Activated CD8-positive, alpha-beta memory T cell treated with anti-CD3 and anti-CD28 coated beads for 24 hours (primary cell): ENCODE measurements at places on chromosomes 2 and 18.

DNA sequence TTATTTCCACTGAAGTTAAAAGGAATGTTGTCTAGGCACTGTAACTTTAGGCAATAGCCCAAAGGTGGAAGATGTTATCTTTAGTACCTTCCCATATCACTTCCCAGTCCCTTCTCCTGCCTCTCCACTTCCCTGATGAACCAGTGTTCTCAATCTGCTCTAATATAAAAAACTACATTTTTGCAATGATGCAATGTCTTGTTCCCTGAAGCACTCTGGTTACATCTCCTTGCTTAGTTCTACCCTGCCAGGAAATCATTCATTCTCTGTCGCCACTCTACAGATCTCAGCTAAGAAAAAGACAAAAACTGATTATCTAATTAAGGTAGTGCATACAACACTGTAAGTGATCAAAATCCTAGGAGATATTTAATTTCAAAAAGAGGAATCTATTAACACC is 71.3 kb downstream of the BAZ2B start:
- no peak for DNase-seq

DNA sequence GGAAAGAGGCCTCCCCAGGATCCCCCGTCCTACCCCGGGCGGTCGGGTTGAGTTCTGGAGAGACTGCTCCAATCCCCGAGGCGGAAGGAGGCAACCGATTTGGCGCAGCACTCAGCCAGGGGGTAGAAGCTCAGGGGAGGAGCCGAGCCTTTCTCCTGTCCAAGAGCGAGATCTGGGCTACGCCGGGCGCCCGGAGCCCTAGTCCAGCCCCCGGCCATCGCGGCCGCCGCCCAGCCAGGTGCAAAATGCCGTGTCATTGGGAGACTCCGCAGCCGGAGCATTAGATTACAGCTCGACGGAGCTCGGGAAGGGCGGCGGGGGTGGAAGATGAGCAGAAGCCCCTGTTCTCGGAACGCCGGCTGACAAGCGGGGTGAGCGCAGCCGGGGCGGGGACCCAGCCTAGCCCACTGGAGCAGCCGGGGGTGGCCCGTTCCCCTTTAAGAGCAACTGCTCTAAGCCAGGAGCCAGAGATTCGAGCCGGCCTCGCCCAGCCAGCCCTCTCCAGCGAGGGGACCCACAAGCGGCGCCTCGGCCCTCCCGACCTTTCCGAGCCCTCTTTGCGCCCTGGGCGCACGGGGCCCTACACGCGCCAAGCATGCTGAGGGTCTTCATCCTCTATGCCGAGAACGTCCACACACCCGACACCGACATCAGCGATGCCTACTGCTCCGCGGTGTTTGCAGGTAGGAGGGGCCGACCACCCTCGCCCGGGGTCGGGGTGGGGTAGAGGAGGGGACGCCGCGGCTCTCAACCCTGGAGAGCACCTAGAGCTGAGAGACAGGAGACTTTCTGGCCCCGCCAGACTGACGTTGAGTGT is at the start of gene DYSF:
TSS of gene DYSF (plus strand) at position 158 of the 817 bp plus-strand sequence.
- DNase-seq: no peak

- DNase-seq: no peak
These were observed 269.0 kb upstream of the COL3A1 start for GRCh38 chr2:188705191-188705590.

GRCh38 chr18:37586656-37587225 is 21.1 kb upstream of the CELF4 start:
- no peak for DNase-seq

GRCh38 chr2:196601430-196602306 is 37.8 kb upstream of the CCDC150 start:
- DNase-seq: no peak

- DNase-seq: no peak
These were observed 127.8 kb downstream of the TPO start for GRCh38 chr2:1541040-1541439.

GRCh38 chr18:51135364-51135763 is 62.1 kb downstream of the MEX3C start:
- DNase-seq: no peak

DNA sequence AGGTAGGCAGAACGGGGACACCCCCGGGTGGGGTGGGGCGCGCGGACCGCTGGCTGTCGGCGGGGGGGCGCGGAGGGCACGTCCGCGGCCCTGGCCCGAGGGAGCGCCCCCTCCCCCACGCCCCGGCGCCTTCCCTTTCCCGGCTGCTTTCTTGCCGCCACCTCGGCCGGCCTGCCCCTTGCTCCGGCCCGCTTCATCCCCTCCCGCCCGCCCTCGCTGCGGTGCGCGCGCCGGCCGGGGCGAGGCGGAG is 443 bp downstream of the VAPA start:
- no peak for DNase-seq

DNA sequence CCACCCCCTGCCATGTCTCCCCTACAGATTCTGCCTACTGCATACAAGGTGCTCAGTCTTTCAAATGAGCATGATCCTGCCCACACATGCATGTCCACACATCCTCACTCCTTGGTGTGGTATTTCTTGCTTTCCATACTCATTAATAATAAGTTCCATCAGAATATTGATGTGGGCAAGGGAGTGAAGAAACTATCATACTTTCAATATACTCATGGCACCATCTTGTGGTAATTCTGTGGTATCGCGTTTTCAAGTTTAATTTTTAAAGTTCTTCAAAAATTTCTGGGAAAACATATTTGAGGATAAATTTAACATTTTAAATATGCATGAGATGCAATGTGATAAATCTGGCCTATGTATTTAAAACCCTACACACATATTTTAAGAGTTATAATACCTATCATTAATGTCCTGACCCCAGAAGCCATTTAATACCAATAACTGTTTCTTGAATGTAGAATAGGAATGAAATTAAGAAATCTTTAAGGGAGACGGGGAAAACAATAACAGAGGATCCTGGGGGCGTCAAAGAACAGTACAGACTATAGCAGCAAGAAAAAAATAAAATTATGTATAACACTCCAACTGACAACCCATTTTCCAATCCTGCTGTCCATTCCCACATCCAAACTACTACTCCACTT is 110.1 kb downstream of the ZNF385B start:
- no peak for DNase-seq

- DNase-seq: no peak
These were observed 29.9 kb downstream of the MTERF4 start for GRCh38 chr2:241072151-241072550.

DNA sequence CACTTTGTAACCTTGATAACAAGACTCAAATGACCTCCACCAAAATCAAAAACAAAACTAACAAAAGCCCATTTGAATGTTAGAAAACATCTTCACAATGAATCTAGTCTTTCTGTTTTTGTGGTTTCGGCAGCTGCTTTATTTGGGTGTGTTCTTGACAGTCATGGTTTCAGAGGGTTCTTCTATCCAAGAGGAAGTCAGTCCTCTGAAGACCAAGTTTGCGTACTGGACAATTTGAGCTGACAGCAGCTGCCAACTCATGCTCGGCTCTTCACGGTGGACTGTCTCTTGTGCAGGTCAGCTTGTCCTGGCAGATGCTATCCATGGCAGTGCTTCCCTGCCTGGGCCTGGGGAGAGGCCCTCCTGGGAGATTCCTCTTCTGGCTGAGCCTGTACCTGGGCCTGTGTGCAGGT is 91.0 kb downstream of the TMEM17 start:
- no peak for DNase-seq

- no peak for DNase-seq
These were observed 191.2 kb downstream of the MGAT5 start for GRCh38 chr2:134445116-134445515.
